ENCODE measurements at places on chromosomes 16 and 17.

GRCh38 chr16:46889245-46889941 is 5.2 kb downstream of the GPT2 start:
- DNase-seq = no peak

- DNase-seq = peak; percentile 97
These were observed 2.3 kb upstream of the SLC25A39 start for GRCh38 chr17:44326861-44327444.

DNA sequence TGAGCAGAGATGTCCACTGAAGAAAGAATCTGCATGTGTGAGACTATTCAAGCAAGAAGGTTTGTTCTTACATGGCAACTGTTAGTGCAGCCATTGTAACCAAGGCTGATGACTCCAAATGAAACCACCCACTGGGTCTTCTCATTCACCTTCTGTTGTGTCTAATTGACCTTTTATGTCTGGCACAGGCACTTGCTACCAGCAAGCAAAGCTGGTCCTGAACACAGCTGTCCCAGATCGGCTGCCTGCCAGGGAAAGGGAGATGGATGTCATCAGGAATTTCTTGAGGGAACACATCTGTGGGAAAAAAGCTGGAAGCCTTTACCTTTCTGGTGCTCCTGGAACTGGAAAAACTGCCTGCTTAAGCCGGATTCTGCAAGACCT is 3.6 kb downstream of the CDC6 start:
- DNase-seq = no peak

GRCh38 chr16:84854759-84855158 is 35.0 kb downstream of the CRISPLD2 start:
- DNase-seq = no peak

DNA sequence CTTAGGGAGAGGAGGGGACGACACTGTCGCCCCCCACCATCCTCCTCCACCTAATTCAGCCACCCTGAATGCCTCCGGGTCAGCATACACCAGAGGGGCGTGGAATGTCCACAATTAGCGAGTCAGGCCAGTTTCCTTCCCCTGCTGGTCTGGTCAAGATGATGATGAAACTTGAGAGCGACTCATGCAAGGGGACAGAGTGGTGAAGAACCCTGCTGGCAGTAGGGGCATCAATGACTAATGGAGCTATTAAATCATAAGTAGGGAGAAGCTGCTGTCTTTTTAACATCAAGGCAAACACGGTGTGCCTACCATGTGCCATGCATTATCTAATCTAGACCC is 7.2 kb downstream of the SPACA3 start:
- peak; percentile 64 for DNase-seq

GRCh38 chr16:19210968-19211367 is 42.9 kb downstream of the SYT17 start:
- DNase-seq = peak; percentile 36

DNA sequence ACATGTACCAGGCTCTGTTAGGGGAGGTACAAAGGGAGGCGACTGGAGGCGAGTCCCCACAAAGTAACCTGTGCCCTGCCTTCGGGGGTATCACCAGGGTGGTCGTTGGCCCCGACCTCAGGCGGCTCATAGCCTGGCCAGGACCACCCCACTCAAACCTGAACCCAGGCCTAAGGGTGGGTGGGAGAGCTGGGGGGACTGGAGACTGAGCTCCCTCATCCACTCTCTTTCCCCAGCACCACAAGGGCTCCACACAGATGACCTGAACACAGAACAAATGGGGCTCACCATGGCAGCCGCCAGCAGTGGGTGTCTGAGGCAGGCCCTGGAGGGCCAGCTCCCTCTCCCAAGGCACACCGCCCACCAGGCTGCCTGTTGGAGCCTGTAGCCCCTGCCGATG is 120.6 kb upstream of the TNRC6C start:
- no peak for DNase-seq

DNA sequence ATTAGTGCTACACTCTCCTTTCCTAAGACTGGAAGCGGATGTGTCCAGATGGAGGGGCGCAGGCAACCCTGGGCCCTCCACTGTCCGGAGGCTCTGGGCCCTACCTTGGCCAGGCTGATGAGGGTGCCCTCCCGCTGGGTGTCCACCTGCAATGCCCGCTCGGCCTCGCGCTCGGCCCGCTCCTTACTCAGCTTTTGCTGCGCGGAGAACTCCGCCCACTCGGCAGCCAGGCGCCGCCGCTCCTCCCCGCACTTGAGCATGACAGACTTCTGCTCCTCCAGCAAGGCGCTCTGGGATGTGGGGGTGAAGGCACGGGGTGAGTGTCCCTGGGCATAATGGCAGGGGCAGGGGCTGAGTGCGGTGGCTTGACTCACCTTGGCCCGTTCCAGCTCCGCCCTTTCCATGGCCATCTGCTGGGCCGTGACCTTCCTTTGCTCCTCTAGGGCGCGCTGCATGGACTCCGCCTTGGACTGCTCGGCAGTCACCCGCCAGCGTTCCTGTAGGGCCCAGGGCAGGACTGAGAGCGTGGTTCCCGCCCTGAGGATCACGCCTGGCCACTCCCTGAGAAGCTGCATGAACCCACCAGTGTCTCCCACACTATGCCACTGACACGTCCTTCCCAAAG is 10.1 kb upstream of the MRPL38 start:
- DNase-seq = no peak

- DNase-seq = no peak
These were observed 21.4 kb downstream of the GALNS start for GRCh38 chr16:88835383-88835782.

DNA sequence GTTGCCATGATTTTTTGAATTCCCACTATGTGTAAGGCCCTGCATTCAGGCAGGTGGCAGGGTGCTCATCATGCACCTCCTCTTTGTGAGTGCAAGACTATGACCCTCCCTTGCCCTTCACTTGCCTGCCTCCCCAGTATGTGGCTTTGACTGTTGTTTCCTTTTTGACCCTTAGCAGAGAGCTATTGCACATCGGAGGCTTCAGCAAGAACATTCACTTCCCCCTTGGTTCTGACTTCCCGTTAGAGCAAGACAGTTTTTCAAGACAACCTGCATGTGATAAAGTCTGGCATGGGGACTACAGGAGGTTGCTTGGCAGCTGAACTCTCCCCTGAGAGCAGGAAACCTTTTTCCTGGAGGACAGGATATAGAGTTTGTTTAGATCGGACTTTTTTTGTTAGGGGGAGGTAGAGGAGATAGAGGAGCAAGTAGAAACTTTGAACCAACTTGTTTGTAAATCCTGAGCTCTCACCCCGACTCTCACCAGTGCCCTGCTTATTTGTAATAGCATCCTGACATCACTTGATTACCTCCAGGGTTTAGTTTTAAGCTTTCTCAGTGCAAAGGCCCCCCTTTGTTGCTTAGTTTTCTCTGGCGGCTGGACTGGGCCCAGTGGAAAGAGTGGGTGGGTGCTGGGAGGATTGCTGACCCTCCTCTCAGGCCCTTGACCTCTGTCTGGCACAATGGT is 34.3 kb downstream of the LIMD2 start:
- peak; percentile 83 for DNase-seq

DNA sequence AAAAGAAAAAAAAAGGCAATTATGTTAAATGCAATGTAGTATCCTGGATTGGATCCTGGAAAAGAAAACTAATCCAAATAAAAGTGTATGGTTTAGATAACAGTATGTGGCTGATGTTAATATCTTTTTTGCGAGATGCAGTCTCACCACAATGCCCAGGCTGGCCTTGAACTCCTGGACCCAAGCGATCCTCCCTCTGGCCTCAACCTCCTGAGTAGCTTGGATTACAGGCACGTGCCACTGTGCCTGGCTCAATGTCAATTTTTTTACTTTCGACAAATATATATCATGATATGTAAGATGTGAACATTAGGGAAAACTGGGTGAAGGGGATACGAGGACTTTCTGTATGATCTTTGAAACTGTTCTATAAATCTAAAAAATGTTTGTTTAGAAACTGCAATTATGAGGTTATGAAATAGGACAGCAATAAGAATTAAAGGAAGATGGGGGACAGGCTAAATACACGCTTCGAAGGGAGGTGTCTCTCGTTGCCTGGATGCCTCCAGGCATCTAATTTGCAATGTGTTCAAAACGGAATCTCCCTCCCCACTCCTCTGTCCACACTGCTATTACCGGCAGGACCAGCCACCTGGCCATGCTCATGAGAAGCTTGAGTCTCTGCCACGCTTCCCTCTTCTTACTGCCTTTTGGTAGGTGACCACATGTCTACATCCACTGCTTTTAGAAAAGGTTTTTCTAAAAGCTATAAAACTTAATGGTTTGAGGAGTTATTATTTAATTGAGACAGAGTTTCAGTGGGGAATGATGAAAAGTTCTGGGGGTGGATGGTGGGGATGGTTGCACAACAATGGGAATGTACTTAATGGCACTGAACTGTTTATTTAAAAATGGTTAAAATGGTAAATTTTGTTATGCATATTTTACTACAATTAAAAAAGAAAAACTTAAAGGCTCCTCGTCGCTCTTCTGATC is 15.2 kb downstream of the UBE2O start:
- no peak for DNase-seq

- no peak for DNase-seq
These were observed 62.4 kb upstream of the NLK start for GRCh38 chr17:27980043-27980442.

DNA sequence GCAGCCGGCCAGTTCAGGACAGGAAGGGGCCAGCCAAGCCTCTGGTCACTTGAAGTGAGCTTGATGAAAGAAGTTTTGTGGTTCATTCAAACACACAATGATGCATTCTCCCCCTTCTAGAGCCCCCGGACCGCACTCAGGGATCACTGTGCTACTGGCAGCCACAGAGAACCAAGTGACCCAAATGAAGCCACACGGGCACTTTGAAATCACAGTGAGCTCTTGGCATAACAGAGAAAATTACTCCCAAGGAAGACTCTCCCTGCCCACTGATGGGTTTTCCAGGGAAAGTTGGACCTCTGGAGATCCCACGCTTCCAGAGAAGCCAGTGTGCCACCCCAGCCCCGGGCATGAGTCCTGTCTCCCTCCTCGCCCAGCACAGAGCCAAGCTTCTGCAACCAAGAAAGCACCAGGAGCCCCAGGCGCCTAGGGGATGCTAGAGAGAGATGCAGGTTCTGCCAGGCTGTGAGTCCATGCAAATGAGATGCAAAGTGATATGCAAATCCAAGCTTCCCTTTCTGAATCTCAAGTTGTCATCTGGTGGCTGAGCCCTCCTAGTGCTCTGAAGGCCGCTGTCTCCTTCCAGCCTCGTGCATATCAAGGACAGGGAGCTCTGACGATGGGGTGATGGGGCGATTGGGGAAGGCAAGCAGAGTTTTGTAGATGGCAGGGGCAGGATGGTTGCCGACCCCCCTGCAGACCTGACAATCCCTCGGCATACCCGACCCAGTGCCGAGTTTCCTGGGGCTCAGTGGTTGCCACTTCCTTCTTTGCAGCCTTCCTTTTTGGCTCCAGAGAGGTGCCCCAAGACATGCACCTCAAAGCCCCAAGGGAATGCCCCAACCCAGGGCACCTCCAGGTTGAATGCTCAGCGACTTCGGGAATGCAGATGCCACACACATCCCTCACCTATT is 59.7 kb upstream of the TNRC6C start:
- DNase-seq = no peak

- no peak for DNase-seq
These were observed 77.7 kb upstream of the CLEC3A start for GRCh38 chr16:77944631-77945030.

DNA sequence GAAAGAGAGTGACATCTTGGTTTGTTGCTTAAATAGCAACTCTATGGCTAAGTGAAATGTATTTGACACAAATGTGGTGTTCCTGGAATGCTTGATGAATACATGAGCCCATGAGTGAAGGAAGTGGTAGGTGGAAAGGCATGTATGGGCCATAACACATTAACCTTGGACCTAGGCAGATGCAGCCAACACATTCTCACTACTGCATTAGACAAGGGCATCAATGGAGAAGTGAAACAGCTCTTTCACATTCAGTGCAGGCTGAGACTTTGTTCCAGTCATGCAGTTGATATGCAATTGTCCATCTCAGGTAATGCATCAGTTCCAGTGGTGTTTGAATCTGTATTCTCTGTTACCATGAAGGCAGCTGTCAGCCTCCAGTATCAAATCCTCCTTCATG is 133.6 kb downstream of the HS3ST3B1 start:
- peak; percentile 9 for DNase-seq

DNA sequence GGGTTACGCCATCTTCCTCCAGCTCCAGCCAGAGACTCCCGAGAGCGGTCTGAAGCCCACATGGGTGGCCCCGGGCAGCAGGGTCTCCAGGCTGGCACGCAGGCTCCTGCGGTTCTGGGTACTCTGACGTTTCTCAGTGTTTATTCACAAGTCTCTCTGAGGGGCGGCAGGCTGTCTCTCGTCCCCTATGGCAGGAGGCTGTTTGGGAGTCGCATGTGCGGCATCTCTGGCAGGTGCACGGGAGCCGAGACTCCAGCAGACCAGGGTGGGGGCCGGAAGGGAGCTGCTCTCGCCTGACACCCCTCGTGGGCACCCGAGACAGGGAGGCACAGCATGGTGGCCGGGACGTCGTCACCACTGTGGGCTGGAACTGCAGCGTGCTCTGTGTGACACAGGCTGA is 48.1 kb downstream of the ZNF778 start:
- DNase-seq = no peak

GRCh38 chr17:1716912-1717695 is 6.9 kb upstream of the TLCD2 start:
- peak; percentile 99 for DNase-seq

DNA sequence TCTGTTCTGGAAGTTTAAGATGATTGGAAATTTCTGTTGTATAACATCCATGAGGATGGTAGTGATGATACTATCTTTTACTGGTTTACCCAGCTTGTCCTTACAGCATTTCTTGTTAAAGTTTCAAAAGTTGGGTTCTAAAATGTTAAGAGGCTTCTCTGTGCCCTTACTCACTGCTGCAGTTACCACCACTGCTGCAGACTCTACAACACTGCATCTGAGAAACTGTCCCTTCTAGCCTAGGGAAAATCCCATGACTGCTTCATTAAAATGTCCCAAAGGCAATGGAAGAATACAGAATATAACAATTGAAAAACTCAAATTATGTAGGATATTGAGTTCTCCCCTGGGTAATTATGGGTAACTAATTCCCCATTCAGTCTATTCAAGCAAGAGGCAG is 3.8 kb upstream of the NSRP1 start:
- no peak for DNase-seq

- DNase-seq = no peak
These were observed 26.1 kb upstream of the JPT2 start for GRCh38 chr16:1651974-1652312.

- DNase-seq = no peak
These were observed 3.9 kb downstream of the IL34 start for GRCh38 chr16:70650216-70650615.

DNA sequence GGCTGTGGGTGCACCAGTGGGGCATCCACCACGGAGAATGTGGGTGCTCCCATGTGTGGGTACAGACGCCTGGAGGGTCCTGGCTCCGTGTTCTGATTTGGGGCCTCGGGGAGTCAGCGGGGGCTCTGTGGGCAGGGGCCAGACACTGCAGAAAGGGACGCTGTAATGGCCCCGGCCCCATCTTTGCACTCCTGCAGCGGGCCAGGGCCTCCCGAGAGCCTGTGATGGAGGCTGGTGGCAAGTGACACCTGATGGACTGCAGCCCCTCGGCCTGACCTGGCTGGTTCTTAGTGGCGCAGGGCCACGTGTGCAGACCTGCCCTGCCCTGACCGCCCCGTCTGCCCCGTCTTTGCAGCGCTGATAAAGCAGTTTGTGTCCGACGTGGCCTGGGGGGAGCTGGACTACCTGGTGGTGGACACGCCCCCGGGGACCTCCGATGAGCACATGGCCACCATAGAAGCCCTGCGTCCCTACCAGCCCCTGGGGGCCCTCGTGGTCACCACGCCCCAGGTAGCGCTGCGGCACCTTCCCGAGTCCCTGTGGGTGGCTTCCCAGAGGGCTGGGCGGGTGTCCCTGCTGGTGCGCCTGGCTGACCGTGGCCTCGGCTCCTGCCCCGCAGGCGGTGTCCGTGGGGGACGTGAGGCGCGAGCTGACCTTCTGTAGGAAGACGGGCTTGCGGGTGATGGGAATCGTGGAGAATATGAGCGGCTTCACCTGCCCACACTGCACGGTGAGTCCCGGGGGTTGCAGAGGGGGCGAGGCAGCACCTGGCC is 4.7 kb downstream of the NUBP2 start:
- DNase-seq = no peak
